ENCODE measurements at places on chromosomes 11 and 22. TPM values are rescaled to one million over a fixed set of nuclear protein-coding genes. Genes with fewer than 3 reads are reported as not detected.

CRYBB3 gene
- not detected for total RNA-seq

PGA5 gene
- not detected for total RNA-seq

FGF19 gene
- 0.70 TPM for total RNA-seq

SMTN gene
- 107 TPM for total RNA-seq

FOLR1 gene
- 20.3 TPM for total RNA-seq

RIC3 gene
- total RNA-seq = 11.2 TPM

SPECC1L gene
- total RNA-seq = 34.8 TPM

ZNF70 gene
- total RNA-seq = 9.0 TPM

TRIM51 gene
- not detected for total RNA-seq

OR56A1 gene
- 0.12 TPM for total RNA-seq

AIFM3 gene
- 0.99 TPM for total RNA-seq

TMEM138 gene
- 29.3 TPM for total RNA-seq

TXNRD2 gene
- 21.5 TPM for total RNA-seq

KMT2A gene
- 85.0 TPM for total RNA-seq

RASL10A gene
- total RNA-seq = 1.3 TPM

SCGB1D2 gene
- not detected for total RNA-seq

SLC22A12 gene
- total RNA-seq = 4.6 TPM

DGAT2 gene
- total RNA-seq = 6.2 TPM

SLC37A2 gene
- total RNA-seq = 5.3 TPM

APOA5 gene
- not detected for total RNA-seq

TMEM191C gene
- total RNA-seq = 1.5 TPM

ZNF195 gene
- total RNA-seq = 22.1 TPM

CCDC87 gene
- 0.23 TPM for total RNA-seq

ARL14EP gene
- total RNA-seq = 26.9 TPM

CCDC117 gene
- total RNA-seq = 21.7 TPM

ANO1 gene
- total RNA-seq = 38.1 TPM

GAL3ST1 gene
- total RNA-seq = 27.3 TPM

CCDC73 gene
- total RNA-seq = 0.06 TPM

TMEM258 gene
- 117 TPM for total RNA-seq

INSC gene
- total RNA-seq = 0.53 TPM

NPAS4 gene
- 3.1 TPM for total RNA-seq

KRTAP5-11 gene
- total RNA-seq = not detected

OR51E1 gene
- total RNA-seq = 1.3 TPM

SLC22A24 gene
- 0.88 TPM for total RNA-seq
